Urinary bladder (tissue), 4 donors: ENCODE measurements at places on chromosomes 13 and 19. TPM values are rescaled to one million over a fixed set of nuclear protein-coding genes. Genes with fewer than 3 reads are reported as not detected.

DNA sequence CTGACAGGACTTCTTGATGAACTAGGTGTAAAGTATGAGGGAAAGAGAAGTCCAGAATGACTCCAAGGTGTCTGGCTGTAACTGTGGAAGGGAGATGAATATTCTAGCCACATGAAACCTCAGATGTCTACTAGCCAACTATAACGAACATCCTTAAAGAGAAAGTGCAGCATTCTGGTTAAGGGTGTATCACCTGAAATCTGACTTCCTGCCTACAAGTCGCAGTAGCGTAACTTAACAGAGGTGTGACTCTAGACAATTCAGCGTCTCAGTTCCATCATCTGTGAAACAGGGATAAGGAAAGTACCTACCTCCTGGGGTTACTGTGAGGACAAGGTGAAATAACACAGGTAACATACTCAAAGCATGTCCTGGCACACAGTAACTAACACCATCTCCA is 145.7 kb upstream of the FBXL3 start:
- DNase-seq, result no peak

DNA sequence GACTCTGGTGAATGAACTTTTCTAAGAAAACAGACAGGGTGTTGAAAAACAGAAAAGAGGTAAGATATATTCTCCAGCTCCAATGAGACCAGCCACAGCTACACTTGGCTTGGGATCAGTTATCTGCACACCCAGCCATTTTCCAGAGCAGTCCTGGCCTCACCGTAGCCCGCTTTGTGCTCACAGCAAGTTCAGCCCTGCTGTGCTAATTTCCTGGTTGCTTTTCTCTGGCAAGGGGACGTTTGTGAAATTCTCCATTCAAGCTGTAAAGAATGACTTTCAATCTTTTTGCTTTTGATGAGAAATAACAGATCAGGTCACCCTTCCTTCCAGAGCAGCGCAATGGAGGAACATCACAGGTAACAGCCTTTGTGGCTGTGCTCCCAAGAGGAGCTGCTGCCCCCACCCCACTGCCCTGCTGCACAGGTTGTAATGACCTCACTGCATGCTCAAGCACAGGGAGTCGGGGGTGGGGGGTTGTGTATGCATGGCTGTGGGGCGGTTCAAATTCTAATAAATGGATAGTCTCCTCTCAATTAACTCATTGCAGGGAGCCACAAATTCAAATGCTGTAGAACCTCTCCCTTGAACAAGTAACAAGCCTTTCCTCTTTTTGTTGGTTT is 516.6 kb upstream of the NBEA start:
- no peak for DNase-seq

DNA sequence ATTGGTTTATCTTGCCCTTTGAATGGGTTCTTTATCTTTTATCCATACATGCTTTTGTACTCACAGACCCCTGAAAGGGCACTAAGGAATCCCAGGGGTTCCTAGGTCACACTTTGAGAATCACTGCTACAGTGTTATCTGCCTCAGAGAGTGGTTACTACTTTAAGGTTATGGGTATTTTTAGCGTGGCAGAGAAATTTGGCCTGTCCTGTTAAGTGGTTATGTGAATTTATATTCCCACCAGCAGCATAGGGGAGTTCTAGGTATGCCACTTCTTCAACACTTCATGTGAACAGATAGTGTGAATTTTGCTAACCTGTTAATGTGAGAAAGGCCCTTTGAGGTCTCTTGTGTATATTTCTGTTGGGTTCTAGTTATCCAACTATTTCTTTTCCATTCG is 75.7 kb downstream of the DNAJC3 start:
- DNase-seq, result no peak

GRCh38 chr19:44741841-44742329 is 6.6 kb upstream of the BCL3 start:
- DNase-seq, result peak; percentile 85

- DNase-seq, result no peak
Observed at GRCh38 chr19:41694196-41694595, 6.1 kb upstream of the CEACAM7 start.

- DNase-seq, result no peak
Observed at GRCh38 chr13:21657538-21657937, 13.3 kb upstream of the FGF9 start.

GRCh38 chr19:20423381-20424197 is 142.0 kb downstream of the ZNF737 start:
- DNase-seq, result no peak

DNA sequence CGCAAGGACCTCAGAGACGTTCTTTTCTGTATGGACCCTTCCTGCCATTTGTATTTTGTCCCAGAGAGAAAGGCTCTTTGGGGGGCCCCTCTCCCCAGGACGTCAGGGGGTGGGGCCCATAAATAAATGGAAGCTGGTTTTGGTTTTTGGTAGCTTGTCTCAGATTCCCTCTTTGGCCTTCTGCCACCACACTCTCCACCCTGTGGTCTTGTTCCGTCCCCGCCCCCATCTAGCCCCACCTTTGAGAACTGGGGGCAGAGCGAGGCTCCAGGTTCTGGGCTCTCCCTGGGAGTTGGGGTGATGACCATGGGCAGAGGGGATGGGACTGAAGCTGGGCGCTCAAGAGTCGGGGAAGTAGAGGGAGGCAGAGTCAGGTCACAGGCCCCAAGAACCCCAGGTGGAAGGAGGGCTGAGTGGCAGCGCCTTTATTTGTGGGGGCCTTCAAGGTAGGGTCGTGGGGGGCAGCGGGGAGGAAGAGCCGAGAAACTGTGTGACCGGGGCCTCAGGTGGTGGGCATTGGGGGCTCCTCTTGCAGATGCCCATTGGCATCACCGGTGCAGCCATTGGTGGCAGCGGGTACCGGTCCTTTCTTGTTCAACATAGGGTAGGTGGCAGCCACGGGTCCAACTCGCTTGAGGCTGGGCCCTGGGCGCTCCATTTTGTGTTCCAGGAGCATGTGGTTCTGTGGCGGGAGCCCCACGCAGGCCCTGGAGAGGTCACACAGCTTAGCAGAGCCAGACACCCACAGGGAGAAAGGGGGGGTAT is 3.3 kb downstream of the ISYNA1 start:
- DNase-seq, result no peak

DNA sequence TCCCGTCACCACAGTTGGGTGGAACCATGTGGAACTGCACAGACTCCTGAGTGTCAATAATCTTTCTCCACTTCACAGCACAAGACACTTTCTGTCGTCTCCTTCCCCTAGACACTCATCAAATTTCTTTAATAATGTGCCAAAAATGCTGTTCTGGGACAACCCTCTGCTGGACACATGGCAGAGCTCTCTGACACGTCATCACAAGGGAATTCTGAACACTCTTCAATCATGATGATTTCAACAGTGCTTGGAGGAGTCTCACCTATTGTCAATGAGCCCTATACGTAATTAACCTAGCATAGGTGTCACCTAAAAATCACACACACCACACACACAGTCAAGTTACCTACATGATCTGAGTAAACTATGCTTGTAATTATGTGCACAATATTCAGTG is 141.3 kb downstream of the STOML3 start:
- DNase-seq, result no peak

- no peak for DNase-seq
Observed at GRCh38 chr13:34161931-34162543, 344.1 kb downstream of the RFC3 start.

GRCh38 chr19:37655301-37655688 is at the start of gene ZFP30:
ZFP30 (minus strand) TSS chr19:37655465; CDS start chr19:37647822, 7,643 bp downstream.
- DNase-seq, result peak; percentile 80

GRCh38 chr13:74562381-74562780 is 428.2 kb upstream of the KLF12 start:
- DNase-seq, result no peak

DNA sequence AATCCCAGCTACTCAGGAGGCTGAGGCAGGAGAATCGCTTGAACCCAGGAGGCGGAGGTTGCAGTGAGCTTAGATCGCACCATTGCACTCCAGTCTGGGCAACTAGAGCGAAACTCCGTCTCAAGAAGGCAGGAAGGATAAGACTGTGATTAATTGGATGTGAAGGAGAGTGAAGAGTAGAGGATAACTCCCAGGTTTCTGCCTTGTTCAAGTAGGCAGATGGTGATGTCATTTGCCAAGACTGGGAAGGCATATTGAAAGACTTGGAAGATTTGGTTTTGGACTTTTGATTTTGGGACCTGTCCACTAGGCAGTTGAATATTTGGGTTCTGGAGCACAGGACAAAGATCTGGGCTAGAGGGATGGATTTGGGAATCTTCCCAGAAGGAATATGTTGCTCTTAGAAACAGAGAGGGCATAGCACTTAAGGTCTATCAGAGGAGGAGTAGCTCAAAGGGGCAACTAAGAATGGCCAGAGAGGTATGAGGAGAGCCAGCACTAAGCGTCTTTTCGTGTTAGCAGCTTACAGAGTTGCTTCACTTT is 20.0 kb downstream of the GARRE1 start:
- DNase-seq, result no peak

- no peak for DNase-seq
Observed at GRCh38 chr19:3457528-3458228, 22.6 kb downstream of the SMIM24 start.

Gene POU2F2
- total RNA-seq, result 0.95 TPM

Gene B3GNT3
- 5.7 TPM for total RNA-seq

Gene TEKTIP1
- not detected for total RNA-seq

Gene ZNF497
- 2.1 TPM for total RNA-seq

Gene SPACA4
- total RNA-seq, result not detected

Gene MBNL2
- 139 TPM for total RNA-seq
